RWPE1 (cell line): ENCODE measurements at places on chromosomes 4 and X.

DNA sequence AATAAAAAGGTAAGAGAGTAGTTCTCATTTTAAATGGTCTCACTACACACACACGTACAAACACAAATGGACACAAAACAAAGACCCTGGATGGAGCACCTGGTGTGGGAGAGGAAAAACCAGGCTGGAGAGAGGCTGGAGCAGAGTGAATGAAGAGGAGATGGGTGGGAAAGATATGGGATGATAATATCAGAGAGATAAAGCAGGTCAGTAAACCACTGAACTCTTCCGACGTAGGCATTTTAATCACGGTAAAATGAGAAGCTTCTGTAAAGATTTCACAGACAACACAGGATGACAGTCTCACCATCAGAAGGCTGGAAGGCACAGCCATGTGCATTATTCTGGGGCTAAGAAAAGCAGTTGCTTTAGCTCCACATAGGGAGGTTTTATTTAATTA is 532.8 kb downstream of the KCNIP4 start:
- no peak for DNase-seq

DNA sequence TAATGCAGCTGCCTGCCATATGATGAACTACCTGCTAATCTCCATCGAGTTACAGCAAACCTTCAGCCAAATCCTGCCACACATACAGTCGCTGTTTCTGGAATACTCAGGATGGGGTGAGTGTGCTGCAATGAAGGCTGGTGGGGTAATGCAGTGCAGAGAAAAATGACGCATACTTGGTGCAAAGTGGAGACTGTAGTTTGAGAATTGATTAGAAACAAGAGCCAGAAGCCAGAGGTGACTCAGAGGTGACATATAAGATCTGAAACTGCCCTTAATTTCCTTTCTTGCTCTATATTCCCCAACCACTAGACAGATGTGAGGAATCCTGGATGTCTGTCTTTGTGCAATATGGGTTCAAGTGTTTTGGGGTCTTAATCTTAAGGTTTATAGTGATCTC is 22.0 kb downstream of the C4orf54 start:
- DNase-seq = no peak

DNA sequence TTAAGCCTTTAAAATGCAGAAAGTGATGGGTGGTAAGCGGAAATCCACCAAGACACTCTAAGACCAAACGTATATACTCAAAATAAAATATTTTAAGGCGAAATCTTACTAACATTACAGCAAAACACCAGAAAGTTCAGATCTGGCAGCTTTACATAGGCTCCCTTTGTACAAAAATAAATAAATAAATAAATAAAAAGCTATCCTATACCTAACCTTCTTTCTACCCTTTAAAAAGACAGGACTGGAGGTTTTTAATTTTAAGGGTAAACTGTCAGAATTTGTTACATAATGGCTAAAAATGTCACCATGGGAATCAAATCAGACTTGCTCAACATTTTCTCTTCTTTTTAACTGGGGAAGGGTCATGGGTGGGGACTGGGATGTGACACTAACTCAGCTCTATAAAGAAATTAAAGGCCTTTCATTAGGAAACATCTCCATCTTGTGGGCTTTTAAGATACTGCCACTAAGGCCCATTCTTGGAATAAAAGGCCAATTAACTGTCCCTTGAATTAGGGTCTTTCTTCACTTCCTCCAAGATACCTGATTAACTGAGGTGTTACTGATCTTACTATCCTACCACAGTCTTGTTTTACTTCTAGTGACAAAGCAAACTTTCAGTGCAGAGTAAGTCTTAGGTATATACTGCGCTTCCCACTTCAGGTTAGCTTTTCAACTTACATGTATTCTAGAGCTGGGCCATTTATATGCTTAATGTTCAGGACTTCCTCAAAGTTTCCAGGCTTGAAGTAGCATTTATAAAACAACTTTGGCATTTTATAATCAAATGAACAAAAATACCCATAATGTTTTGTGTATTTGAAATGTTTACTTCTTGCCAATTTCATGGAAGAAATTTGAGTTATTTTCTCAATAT is 13.3 kb downstream of the HNRNPD start:
- DNase-seq = no peak

DNA sequence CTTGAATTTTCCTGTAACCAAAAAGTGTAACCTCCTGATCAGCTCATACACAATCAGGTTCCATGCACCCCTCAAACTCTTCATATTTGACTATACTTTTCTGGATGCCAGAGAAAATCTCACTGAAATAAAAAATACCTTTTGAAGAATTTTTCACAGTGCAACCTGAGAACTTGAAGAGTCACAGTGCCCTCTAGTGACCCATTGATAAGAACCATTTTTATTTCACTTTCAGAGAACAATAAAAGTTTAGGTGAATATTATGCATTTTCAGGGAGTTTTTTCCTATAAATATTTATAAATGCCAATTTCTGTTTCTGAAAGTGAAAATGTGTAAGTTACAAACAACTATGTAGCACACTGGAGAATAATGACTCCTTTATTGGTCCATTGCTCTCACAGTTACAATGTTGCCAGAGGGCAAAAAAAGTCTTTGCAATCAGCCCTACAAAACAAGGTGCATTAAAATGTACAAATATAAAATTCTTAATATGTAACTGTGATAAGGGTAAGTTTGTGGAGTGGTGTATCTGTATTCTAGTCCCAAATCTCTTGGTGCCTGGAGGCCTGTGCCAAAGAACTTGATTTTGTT is 153.6 kb upstream of the INTU start:
- peak; percentile 10 for DNase-seq
